ENCODE measurements at places on chromosomes 7 and 10. TPM values are rescaled to one million over a fixed set of nuclear protein-coding genes. Genes with fewer than 3 reads are reported as not detected.

The TIMM23B gene
- total RNA-seq = 15.0 TPM

The GIMAP6 gene
- total RNA-seq = 35.2 TPM

DNA sequence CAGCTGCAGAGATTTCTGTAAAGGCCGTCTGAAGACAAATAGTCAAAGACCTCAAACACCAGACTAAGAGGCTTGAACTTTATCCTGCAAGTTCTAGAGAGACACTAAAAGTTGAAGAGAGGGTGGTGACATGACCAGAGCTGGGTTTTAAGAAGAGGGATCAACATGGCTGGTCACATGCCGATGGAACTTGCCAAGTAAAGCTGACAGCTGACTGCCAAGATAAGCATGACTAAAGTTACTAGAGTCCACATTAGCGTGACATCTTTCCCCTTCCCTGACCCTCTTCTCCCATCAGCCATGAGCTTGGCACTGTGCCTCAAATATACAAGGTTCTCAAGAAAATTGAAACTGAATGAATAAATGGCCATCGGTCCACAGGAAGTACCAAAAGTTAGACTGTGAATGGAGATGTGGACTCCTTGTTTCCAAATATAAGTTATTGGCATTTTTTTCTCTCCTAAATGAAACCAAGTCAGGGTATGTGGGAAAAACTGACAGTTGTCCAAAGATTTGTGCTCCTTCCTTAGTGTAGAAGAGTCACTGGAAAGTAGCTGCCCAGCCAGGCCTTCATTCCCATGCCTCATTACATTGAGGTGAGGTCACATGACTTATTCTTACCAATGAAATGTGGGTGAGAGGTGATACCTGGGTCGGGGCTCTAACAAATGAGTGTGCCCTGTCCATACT, 24.5 kb downstream of the XPNPEP1 start:
- no peak for DNase-seq

GRCh38 chr10:8054494-8055407, at the start of gene GATA3:
GATA3 (plus strand) TSS chr10:8054688; CDS start chr10:8055656, 968 bp downstream.
- DNase-seq = peak; percentile 93

The HOXA9 gene
- 9.0 TPM for total RNA-seq

DNA sequence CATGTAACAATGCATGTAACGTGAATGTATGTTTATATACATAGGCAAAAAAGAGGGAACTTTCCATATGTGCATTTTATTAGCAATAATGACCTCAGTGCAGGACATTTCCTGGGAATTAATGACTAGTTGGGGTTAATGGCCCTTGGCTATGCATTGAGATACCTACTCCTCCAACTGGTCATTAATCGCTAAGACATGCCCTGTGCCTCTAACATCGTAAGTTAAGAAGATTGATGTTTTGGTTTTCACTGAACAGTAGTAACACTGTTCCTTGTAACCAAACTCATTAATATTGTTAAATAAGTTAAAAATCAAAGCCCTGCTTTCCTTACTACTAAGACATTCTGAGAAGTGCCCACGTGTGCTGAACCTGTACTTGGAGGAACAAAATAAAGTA, 61.7 kb downstream of the SEMA3D start:
- DNase-seq = no peak

GRCh38 chr7:96023387-96023786, 251.0 kb downstream of the DYNC1I1 start:
- no peak for DNase-seq

DNA sequence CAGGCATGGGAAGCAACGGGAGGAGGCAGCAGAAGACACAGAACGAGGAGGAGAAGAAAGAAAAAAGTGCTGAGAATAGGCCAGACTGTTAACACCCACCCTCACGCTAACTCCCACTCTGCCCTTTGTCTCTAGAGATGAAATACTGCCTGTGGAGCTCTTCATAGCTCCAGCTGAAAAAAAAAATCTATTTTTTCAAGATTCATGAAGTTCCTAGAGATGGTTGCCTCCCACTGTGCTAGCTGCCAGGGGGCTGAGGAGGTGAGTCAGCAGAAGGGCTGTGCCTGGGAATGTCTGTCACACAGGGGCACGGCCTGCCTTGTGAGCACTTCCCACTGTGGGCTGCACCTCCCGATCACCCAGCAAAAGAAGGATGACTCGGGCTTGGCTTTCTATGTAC, 144.5 kb downstream of the RNF216 start:
- DNase-seq = peak; percentile 59

The LYZL1 gene
- not detected for total RNA-seq

- no peak for DNase-seq
Measured at GRCh38 chr10:59803714-59804113, 50.5 kb upstream of the MRLN start.

GRCh38 chr7:136333636-136334035, 356.5 kb upstream of the MTPN start:
- DNase-seq = no peak

DNA sequence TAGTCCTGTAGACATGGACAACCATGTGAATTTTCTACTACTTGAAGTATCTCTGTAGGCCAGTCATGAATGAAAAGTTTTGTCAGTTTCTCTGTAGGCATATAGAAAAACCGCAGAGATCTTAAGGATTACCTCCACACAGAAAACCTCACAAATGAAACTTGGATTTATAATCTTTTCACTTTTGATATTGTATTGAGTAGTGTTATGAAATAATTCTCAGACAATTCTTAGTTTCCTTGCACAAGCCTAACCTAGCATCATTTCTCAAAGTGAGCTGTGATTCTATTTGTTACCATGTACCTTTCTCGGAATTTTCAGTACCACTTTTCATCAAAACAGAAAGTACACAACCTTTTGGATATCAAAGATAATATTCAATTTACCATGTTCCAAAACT, 51.4 kb upstream of the OIT3 start:
- no peak for DNase-seq

DNA sequence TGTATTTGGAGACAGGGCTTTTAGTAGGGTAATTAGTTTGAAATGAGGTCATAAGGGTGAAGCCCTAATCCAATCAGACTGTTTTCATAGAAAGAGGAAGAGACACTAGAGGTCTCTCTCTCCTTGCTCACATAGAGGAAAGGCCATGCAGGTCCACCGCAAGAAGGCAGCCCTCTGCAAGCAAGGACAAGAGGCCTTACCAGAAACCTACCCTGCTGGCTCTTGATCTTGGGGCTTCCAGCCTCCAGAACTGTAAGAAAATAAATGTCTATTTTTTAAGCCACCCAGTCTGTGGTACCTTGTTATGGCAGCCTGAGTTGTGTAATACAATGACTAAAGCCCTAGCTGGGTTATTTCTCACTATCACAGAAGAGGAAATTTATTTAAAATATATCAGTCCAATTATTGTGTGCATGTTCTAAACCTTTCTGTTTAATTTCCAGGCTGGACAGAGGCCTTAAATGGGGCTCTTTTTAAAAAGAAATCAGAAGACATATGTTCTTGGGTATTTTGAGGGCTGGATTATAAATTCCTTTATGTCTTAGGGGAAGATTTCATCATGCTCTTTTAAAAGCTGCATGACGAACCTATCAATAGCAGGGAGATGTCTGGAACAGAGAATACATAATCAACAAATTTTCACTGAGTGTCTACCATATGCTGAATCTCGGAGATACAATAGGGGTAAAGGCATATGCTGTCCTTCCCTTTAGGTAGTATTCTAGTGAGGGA, 12.9 kb upstream of the TMEM26 start:
- DNase-seq = no peak

The EGFR gene
- total RNA-seq = 61.9 TPM

GRCh38 chr7:49855281-49855980, 82.0 kb downstream of the VWC2 start:
- no peak for DNase-seq
